WTC11 (cell line): ENCODE measurements at places on chromosomes 6 and 20. TPM values are rescaled to one million over a fixed set of nuclear protein-coding genes. Genes with fewer than 3 reads are reported as not detected.

GRCh38 chr6:16482702-16483314 lies 244.4 kb downstream of the GMPR start:
- peaks cover 15% of the 10 kb centered on the region for H3K4me1 ChIP-seq
- no peaks in the 10 kb centered on the region for H3K36me3 ChIP-seq
- H3K27me3 ChIP-seq: no peaks in the 10 kb centered on the region
- DNase-seq: no peak
- H3K4me3 ChIP-seq: no peak overlapping the region

GRCh38 chr6:128743974-128744765 lies 138.8 kb upstream of the LAMA2 start:
- peaks cover 17% of the 10 kb centered on the region for H3K27me3 ChIP-seq
- H3K27ac ChIP-seq: peak overlapping the region; percentile 79
- H3K4me1 ChIP-seq: peaks cover 69% of the 10 kb centered on the region
- DNase-seq: peak; percentile 53
- peaks cover 49% of the 10 kb centered on the region for H3K36me3 ChIP-seq
- peak overlapping the region; percentile 36 for H3K4me3 ChIP-seq

DNA sequence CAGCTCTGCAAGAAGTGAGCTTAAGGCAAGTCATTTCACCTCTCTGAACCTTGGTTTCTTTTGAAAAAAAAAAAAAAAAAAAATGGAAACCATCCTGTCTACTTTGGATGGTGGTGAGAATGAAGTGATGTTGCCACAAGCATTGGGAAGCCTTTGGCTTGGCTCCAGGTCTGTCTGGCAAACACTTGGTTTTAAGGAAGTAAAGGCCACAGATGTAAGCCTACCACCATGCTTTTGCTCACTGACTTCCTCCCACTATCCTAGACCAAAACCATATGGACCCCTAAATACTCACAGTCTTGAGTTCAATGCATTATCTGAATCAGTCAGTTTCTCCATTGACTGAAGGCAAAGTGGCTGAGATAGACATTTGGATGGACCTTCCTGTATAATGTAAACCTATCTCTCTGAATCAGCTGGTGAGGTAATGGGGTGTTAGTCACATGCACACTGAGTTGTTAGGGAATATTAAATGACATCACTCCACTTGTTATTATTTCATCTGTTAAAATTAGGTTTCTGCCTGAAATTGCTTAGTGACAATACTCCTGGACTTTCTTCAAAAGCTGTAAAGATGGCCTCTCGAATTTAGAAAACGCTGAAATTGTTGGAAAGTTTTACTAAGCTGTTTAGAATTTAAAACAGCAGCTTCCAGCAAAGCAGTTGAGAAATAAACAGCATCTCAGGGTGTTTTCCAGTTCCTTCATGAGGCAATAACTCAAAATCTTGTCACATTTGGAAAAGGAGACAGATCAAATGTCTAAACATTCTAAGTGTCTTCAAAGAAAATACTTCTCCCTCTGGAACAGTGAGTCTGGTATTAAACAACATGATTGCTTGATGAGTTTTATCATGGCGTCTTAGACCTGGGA lies 833.5 kb downstream of the DHX35 start:
- no peak for DNase-seq
- no peaks in the 10 kb centered on the region for H3K4me1 ChIP-seq
- peaks cover 10% of the 10 kb centered on the region for H3K36me3 ChIP-seq

DNA sequence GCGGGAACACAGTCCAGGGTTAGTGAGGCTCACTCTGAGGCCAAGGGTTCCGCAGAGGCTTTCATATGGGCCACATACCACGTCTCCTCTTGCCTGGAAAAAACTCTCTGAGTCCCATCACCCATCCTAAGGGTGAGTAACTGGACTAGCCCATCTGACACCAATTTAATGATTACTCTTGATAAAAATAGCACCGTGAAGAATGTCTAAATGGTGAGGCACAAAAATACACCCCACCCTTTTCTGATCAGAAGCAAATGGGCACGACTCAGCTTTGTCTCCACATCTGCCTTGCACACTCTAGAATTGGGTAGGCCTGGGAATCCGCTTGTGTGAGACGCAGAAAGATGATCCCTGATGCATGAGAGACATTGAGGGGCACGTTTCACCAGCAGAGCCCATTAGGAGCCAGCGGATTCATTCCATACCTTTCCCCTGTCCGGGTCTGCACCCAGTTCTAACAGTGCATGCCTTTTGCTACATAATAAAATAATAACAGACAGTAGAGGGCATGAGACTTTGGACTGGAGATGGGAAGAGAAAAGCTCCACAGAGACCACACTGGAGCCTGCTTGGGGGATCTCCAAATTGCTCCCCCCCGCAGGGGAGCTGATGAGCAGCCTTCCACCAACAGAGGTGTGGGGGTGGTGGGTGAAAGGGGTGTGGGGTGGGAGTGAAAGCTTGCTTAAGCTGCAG lies 110.0 kb upstream of the KCNK16 start:
- H3K36me3 ChIP-seq: peaks cover 3% of the 10 kb centered on the region; the same call in 1 of the 2 replicates
- H3K27me3 ChIP-seq: no peaks in the 10 kb centered on the region
- H3K27ac ChIP-seq: no peak overlapping the region
- no peak overlapping the region for H3K4me3 ChIP-seq

ASIP gene
- total RNA-seq: not detected in 3 replicates

DNA sequence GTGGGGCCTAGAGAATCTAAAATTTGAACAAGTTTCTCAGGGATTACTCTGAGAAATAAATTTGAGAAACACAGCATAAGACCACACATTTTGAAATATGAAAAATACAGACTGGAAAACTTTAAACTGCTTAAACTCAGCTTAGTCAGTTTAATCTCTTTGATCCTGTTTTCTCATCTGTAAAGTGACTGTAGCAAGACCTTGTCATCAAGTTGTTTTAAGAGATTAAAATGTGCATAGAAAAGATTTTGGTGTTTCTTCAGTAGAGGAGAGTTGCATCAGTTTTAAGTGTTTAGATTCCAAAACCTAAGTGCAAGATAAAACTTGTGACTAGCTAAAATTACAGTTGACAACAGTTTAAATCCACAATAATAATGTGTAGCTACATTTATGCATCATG lies 8.1 kb upstream of the BCKDHB start:
- DNase-seq: no peak
- no peaks in the 10 kb centered on the region for H3K27me3 ChIP-seq
- H3K27ac ChIP-seq: no peak overlapping the region
- H3K36me3 ChIP-seq: no peaks in the 10 kb centered on the region
- no peak overlapping the region for H3K4me3 ChIP-seq

TRIM15 gene
- total RNA-seq: 0.32 to 0.53 TPM (median 0.35 TPM) in 3 replicates

WFDC10B gene
- total RNA-seq: 0.42 to 0.62 TPM (median 0.53 TPM) in 3 replicates

DNA sequence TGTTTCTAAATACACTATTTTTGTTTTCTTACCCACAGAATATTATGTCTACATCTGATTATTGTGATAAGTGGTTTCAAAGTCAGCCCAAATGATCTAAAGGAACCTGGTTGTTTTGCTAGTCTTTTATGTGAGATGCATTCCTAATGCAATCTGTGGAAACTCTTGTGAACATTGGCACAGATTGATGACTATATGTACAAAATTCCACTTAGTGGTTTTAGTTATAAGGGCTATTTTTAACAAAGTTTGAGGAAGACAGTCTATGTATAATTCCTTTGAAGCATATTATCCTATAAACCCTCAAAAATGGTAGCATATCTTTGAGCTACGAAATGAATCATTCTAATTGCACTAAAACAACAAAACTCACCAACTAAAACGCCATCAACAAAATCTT lies 140.9 kb downstream of the GRIK2 start:
- H3K4me3 ChIP-seq: no peak overlapping the region
- H3K27ac ChIP-seq: no peak overlapping the region
- H3K36me3 ChIP-seq: no peaks in the 10 kb centered on the region
- peaks cover 4% of the 10 kb centered on the region; the same call in 1 of the 2 replicates for H3K4me1 ChIP-seq
- H3K27me3 ChIP-seq: no peaks in the 10 kb centered on the region

- H3K36me3 ChIP-seq: no peaks in the 10 kb centered on the region
- peak overlapping the region; percentile 78 for H3K4me3 ChIP-seq
These were observed 148.3 kb upstream of the AFDN start for GRCh38 chr6:167678102-167679101.

HLA-DMA gene
- total RNA-seq: 6.0 to 9.3 TPM (median 6.6 TPM) in 3 replicates

SLC23A2 gene
- total RNA-seq: 10.7 to 14.5 TPM (median 12.0 TPM) in 3 replicates

CD40 gene
- total RNA-seq: 12.9 to 15.3 TPM (median 14.8 TPM) in 3 replicates

PPP1R16B gene
- total RNA-seq: 8.1 to 12.0 TPM (median 8.2 TPM) in 3 replicates

GRCh38 chr6:52049252-52050050 lies 38.0 kb downstream of the PKHD1 start:
- peaks cover 9% of the 10 kb centered on the region for H3K4me1 ChIP-seq
- H3K27me3 ChIP-seq: no peaks in the 10 kb centered on the region
- H3K4me3 ChIP-seq: no peak overlapping the region
- DNase-seq: no peak

PRSS35 gene
- 2.7 to 6.7 TPM (median 3.1 TPM) in 3 replicates for total RNA-seq

ELOVL4 gene
- 8.5 to 10.1 TPM (median 9.0 TPM) in 3 replicates for total RNA-seq

FUT9 gene
- total RNA-seq: 3.5 to 3.9 TPM (median 3.6 TPM) in 3 replicates

ELOVL2 gene
- 1.0 to 2.0 TPM (median 1.1 TPM) in 3 replicates for total RNA-seq

- H3K36me3 ChIP-seq: peaks cover 1% of the 10 kb centered on the region; the same call in 1 of the 2 replicates
- H3K27me3 ChIP-seq: peaks cover 65% of the 10 kb centered on the region
- no peak for DNase-seq
- 0 out of 2 replicates have a peak, but pooled peaks cover 2% of the 10 kb centered on the region for H3K4me1 ChIP-seq
- H3K27ac ChIP-seq: no peak overlapping the region
- no peak overlapping the region for H3K4me3 ChIP-seq
These were observed 155.0 kb downstream of the CDH26 start for GRCh38 chr20:60113024-60113724.

- no peaks in the 10 kb centered on the region for H3K27me3 ChIP-seq
- no peaks in the 10 kb centered on the region for H3K36me3 ChIP-seq
- no peak overlapping the region for H3K4me3 ChIP-seq
- DNase-seq: no peak
These were observed 272.4 kb upstream of the MARCKS start for GRCh38 chr6:113584767-113585166.

GRCh38 chr6:46263707-46264086 lies 92.9 kb upstream of the ENPP5 start:
- peaks cover 7% of the 10 kb centered on the region for H3K4me1 ChIP-seq
- H3K27ac ChIP-seq: no peak overlapping the region
- no peak overlapping the region for H3K4me3 ChIP-seq
- no peak for DNase-seq
- no peaks in the 10 kb centered on the region for H3K27me3 ChIP-seq
- H3K36me3 ChIP-seq: no peaks in the 10 kb centered on the region

RNF217 gene
- total RNA-seq: 7.4 to 12.2 TPM (median 11.0 TPM) in 3 replicates
